Activated CD8-positive, alpha-beta memory T cell treated with anti-CD3 and anti-CD28 coated beads for 1 hour (primary cell): ENCODE measurements at places on chromosomes 12 and 14.

DNA sequence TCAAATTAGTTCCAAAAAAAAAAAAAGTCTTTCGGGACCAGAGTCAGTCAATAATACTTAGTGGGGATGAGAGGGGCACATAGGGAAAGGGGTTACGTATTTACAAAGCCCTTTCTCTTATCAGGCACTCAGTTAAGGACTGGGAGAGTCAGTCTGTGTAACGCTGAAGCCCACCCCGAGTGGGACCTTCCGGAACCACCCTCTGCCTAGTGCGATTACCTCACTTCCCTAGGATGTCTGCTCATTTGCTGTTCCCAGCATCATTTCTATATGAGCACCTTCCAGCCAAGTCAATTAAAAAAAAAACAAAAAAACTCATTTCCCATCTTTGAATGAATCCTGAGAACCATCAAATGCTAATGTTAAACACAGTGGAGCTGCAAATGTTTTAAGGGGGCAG, 76.9 kb downstream of the BMP4 start:
- DNase-seq, result no peak

DNA sequence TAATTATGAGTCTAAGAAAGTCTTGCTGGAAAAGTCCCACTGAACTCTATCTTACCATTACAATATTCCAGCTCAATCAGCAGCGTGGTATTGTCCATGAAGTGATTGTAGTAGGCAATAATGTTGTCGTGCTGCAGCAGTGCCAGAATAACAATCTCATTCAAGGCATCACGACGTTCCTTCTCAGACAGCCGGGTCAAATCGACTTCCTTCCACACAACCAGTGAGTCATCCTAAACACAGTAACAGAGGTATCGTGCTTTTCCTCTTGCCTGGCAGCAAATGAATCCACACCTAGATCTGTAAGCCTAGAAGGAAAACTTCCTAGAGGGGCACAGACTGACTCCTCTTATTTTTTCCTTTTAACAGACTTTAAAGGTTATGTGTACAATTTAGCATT, 2.9 kb downstream of the NEK9 start:
- no peak for DNase-seq

GRCh38 chr14:64324895-64325294, 30.7 kb upstream of the ESR2 start:
- DNase-seq, result no peak

GRCh38 chr12:89695100-89695499, 13.5 kb downstream of the ATP2B1 start:
- no peak for DNase-seq

GRCh38 chr14:76256545-76256944, 104.8 kb downstream of the GPATCH2L start:
- DNase-seq, result no peak

DNA sequence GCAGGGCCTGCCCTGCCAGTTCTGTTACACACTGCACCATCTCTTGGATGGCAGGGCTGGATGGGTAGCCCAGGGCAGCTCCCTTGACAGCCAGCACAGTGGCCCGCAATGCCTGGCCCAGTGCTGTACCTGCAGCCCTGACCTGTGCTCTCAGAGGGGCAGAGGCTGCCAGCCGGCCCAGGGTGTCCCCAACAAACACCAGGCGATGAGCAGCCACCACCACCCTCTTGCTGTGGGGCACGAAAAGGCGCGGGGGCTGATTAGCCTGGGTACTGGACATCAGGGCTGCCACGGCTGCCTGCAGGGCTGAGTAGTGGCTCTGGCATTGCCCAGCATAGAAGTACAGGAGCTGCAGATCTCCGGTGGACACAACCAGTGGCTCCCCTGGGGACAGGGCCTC, 4.6 kb upstream of the SLC22A17 start:
- no peak for DNase-seq

GRCh38 chr12:28746734-28747325, 402.2 kb upstream of the FAR2 start:
- DNase-seq, result no peak

- DNase-seq, result no peak
Observed at GRCh38 chr12:104578453-104578852, 121.7 kb downstream of the CHST11 start.

DNA sequence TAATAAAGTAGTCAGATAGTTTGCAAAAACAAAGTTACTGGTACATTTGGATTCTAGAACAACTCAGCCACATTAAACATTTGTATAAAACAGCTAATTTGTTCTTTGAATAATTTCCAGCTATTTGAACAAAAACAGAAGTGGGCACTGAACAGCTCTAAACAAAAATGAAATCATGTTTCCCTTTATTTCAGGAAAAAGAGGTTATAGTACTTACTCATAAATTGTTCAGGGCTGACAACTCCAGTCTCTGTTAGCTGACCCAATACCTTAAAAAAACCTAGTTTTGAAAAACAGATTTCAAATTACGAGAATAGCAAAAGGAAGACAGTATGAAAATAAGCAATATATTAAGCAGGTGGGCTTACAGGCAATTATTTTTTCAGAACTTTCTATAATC, 8.2 kb downstream of the GNPNAT1 start:
- DNase-seq, result no peak

GRCh38 chr12:75913502-75914351, 117.8 kb downstream of the PHLDA1 start:
- no peak for DNase-seq

DNA sequence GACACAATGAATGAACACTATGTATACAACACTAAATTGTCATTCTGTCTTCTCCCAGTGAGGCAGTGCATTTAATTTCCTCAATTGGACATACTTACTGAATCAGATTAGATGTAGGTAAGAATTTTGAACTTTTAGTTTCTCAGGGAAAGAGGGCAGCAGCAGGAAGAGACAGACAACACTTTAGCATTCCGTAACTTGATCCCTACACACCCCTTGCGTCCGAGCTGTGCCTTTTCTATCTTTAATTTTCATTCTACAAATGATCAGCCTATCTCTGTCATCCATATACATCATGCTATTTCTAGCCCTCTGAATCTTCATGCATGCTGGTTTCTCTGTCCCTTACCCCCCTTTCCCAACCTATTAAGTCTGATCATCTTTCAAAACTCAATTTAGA, 358.0 kb upstream of the RPL10L start:
- DNase-seq, result no peak

GRCh38 chr12:59708064-59708463, 112.2 kb downstream of the SLC16A7 start:
- no peak for DNase-seq

GRCh38 chr14:64598404-64598803, 48.6 kb downstream of the PPP1R36 start:
- DNase-seq, result no peak

- no peak for DNase-seq
Observed at GRCh38 chr14:100615736-100616695, 28.8 kb upstream of the BEGAIN start.

- DNase-seq, result no peak
Observed at GRCh38 chr14:96255501-96256366, at the start of gene BDKRB1. BDKRB1 (plus strand) TSS chr14:96256210; CDS start chr14:96263683, 7,473 bp downstream.
